ENCODE measurements at places on chromosomes 5 and 9.

DNA sequence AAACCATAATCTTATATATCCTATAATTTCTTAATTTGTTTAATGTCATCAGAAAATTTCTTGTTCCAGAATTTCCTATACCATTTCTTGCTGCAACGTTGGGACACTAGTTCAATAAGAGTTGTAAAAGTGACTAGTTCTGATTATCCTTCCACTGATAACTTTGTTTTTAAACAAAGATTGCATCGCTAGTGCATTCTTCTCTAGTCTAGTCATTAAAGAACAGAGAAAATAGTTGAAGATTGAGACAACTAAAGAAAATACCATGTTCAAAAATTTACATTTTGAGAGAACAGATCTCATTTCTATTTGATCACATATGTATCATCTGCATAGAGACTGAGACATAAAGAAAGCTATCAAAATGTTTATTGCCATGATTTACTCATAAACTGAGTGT, 1888.2 kb downstream of the EFNA5 start:
- no peak for DNase-seq

- DNase-seq = no peak
These were observed 237.8 kb upstream of the EDIL3 start for GRCh38 chr5:84622461-84622860.

DNA sequence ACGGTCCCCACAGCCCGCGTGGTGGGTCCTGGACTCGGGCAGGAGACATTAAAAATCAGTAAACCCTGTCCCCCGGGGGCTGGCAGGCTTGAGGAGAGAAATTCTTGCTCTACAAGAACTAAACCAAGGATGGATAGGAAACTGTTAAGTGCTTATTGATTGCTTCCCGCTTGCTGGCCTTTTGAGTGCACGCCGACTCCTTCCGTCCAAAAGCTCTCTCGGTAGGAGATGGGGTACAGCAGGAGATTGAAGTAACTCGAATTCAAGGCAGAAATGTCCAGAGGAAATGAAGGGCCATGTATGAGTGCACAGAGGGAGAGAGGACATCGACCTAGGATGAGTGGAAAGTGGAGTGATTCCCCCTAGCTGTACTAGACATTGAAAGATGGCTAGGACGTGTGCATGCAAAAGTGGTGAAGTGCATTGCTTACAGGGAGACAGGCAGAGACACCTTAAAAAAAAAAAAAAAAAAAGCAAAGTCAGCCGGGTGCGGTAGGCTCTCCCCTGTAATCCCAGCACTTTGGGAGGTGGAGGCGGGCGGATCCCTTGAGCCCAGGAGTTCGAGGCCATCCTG, 923 bp downstream of the RECK start:
- DNase-seq = no peak

DNA sequence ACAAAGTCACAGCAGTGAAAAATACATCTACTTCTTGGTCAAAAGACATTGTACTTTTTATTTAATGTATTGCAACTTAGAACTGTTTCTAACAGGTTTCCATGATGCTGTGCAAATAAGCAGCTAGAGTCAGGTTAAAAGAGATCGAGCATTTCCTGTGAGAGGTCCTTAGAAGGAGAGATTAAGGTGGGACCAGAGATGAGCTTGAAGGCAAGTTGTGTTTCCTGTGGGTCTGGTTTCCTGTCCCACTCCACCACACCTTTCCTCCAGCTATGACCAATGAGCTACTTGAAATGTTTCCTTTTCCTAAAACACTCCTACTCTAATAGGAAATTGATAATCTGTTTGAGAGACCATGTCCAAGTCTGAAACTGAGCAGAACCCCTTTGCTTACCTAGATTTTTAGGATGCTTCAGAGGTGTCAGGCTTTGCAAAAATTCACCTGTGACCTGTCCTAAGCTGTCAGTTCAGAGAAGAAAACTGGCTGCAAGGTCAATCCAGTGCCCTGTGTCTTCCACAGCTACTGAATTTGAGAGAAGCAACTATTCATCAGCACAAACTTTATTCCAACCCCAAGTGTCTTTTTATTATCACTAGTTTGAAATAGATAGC, 13.1 kb upstream of the RLN1 start:
- no peak for DNase-seq

- no peak for DNase-seq
These were observed 26.9 kb upstream of the CNOT6 start for GRCh38 chr5:180467028-180467975.

Measured in smooth muscle cell of the brain vasculature (primary cell).